ENCODE measurements at places on chromosomes 16 and 17.

- DNase-seq, result peak; percentile 36
These were observed 45.8 kb downstream of the VPS35L start for GRCh38 chr16:19601083-19601976.

DNA sequence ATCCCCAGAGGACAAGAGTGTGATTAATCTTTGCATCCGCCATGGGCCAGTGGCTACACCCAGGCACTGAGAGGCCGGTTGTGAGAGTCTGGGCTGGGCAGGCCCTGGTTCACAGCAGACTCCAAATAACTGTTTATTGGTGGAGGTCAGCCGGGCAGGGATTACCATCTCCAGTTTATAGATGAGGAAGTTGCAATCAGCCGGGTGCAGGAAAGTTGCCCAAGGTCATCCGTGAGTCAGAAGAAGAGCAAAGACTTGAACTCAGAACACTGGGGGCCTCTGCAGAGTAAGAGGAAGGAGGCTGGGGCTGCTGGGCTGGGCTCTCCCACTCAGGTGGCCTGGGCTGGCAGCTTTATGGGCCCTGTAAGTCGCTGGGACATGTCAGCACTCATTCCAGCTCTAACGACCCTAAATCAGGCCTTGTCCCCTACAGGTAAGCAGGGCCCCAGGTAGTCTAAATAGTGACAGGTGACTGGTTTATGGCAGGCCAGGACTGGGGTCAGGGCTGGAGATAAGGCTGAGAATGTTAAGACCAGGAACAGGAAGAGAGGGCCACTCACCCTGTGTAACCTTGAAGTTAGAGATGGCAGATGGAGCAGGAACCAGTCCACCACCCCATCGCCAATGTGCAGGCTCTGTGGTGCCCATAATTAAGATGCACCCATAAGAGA is 2.1 kb upstream of the CA4 start:
- DNase-seq, result no peak

DNA sequence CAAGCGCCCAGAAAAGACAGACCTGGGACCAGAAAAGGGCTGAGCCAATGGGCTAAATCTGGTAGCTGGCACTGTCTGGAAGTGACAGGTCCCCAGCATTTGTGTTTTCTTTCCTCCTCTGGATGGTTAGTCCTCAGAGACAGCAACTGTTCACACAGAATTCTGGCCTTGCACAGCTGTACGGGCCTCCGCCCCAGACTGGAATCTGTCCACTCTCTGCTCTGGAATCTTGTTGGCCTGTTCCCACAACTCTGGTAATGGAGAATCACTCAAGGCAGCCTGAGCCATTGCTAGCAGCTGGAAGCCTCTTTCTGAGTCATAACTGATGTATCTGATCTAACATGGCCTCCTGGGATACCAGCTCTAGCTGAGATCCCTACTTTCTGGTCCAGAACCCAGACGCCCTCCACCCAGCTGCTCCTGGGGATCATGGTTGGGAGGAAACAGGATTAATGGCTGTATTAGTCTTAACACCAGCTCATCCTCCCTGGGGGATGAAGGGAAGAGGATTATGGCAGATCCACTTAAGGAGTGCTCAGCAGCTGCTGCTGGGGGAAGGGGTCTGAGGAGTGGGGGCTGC is 9.1 kb downstream of the ZNF668 start:
- no peak for DNase-seq

- no peak for DNase-seq
These were observed 37.7 kb downstream of the TBX4 start for GRCh38 chr17:61489719-61490490.

GRCh38 chr16:56848029-56848936 is 16.7 kb upstream of the SLC12A3 start:
- no peak for DNase-seq

Measured in NCI-H146 (cell line).